ENCODE measurements at places on chromosomes 6 and 20. TPM values are rescaled to one million over a fixed set of nuclear protein-coding genes. Genes with fewer than 3 reads are reported as not detected.
A peak's percentile ranks its signal among the peaks of the same experiment; 100 is the strongest.

TSPO2 gene
- not detected for total RNA-seq

DNA sequence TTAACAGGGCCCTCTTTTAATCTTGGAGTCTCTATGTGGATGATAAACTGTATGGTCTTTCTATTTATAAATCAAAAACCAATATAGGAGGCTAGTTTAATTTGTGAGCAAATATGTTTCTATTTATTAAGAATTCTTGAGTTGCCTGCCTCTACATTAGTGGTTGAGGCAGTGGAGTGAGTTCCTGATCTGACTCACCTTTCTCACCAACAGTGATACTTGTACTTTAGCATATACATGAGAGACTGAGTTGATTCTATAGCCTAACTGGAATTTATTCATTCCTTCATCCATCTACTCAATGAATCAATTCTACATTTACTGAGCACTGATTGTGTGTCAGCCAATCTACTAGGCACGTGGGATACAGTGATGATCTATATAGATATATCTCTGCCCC, 126.9 kb downstream of the TRMT11 start:
- no peak overlapping the region for H3K4me3 ChIP-seq
- DNase-seq = no peak
- H3K36me3 ChIP-seq = no peaks in the 10 kb centered on the region
- no peak overlapping the region for H3K27ac ChIP-seq

DNA sequence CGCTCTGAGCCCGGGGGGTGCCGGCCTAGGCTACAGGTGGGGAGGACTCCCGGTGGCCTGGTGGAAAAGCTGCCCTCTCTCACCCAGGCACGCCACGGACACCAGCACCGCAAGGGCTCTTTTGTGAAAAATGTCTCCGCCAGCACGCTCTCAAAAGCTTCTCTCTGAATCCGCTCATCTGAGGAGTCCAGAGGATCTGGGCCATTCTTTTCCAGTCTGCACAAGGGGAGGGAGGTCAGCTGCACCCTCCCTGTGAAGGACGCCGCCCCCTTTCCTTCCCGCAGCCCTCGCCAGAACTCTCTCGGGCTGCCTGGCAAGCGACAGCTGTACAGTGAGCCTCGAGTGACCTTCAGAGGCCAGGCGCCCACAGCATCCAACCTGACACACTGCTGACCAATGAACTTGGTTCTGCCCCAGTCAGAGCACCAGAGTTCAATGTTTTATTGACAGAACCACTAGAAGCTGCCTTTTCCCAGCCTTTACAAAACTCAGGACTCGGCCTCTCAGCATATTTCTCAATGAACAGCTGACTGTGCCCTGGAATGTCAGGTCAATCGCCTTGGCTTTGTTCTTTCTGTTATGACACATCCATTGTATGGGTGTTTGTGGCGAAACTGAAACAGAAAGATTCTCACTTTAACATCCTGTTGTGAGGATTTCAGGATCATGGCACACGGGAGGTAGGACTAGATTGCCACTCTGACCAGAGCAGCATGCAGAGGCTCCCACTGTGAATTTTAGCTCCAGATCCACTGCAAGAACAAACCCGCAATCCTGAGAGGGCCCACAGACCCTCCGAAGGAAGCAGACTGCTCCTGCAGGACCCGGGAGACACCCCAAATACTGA, 26.7 kb downstream of the SERPINB9 start:
- peaks cover 21% of the 10 kb centered on the region for H3K4me1 ChIP-seq
- H3K27me3 ChIP-seq = no peaks in the 10 kb centered on the region
- H3K27ac ChIP-seq = peak overlapping the region; percentile 84
- H3K36me3 ChIP-seq = no peaks in the 10 kb centered on the region

AGER gene
- total RNA-seq = 5.0 TPM

DNA sequence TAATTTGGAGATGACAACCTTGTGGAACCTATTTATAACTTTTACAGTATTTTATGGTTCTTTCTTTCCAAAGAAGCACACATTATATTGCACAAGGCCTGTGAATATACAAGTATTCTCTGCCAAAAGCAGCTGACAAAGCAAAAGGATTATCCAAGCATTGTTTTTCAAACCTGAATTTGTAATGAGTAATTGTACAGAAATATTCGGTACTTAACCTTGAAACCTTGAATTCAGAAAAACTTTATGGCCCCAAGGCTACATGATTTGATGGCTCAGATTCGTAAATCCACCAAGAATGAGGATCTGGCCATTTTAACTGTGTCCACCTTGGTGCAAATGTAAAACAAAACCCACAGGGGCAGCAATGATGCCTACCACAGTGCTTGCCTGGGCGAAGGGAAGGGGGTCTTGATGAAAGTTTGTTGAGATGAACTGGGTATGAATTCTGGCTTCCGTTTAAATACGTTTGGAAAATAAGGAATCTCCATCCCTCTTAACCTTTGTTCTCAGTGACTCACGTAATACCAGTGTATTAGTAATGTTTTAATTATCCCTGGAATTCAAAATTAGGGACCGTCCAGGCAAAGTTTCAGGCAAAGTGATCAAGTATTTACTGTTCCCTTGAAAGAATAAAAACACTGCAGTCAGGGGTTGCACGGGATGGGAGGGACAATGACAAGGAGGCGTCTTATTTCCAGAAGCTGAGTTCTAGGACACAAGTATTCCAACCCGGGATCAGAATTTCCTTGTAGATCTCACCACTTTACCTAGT, 2.7 kb upstream of the RBM24 start:
- H3K27ac ChIP-seq = peak overlapping the region; percentile 78
- H3K4me3 ChIP-seq = peak overlapping the region; percentile 54
- H3K36me3 ChIP-seq = no peaks in the 10 kb centered on the region
- H3K27me3 ChIP-seq = no peaks in the 10 kb centered on the region

DNA sequence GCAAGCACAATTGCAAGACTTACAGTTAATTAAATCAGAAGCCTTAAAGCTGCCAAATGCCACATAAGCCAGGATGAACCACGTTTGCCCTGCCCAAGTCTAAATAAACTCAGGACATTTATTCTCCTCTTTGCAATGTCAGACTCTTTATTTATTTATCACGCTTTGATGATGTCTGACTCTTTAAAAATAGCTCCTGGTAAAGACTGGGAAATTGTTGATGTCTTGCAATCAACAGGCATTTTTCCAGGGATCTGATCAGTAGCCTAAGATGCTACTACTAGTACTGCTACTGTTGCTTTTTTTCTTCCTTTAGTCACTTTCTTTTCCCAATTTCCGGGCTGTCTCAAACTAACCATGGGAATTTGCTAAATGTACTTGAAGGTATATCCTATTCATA, 365.8 kb upstream of the MARCKS start:
- no peak overlapping the region for H3K27ac ChIP-seq
- H3K36me3 ChIP-seq = no peaks in the 10 kb centered on the region
- H3K4me1 ChIP-seq = 0 out of 2 replicates have a peak, but pooled peaks cover 5% of the 10 kb centered on the region
- no peak overlapping the region for H3K4me3 ChIP-seq

GRCh38 chr6:157751547-157752200, 71.4 kb upstream of the SNX9 start:
- no peaks in the 10 kb centered on the region for H3K4me1 ChIP-seq
- no peak for DNase-seq
- no peaks in the 10 kb centered on the region for H3K36me3 ChIP-seq
- no peaks in the 10 kb centered on the region for H3K27me3 ChIP-seq
- no peak overlapping the region for H3K4me3 ChIP-seq

GRCh38 chr20:40957265-40957760, 71.3 kb upstream of the TOP1 start:
- no peak overlapping the region for H3K4me3 ChIP-seq
- peaks cover 17% of the 10 kb centered on the region for H3K4me1 ChIP-seq
- no peaks in the 10 kb centered on the region for H3K27me3 ChIP-seq
- no peak for DNase-seq
- no peak overlapping the region for H3K27ac ChIP-seq

SPATS1 gene
- total RNA-seq = not detected

GRCh38 chr6:155084431-155085123, 89.5 kb downstream of the TIAM2 start:
- no peaks in the 10 kb centered on the region for H3K36me3 ChIP-seq
- H3K27ac ChIP-seq = peak overlapping the region; percentile 60
- H3K27me3 ChIP-seq = no peaks in the 10 kb centered on the region
- DNase-seq = peak; percentile 37
- H3K4me1 ChIP-seq = peaks cover 21% of the 10 kb centered on the region

DNA sequence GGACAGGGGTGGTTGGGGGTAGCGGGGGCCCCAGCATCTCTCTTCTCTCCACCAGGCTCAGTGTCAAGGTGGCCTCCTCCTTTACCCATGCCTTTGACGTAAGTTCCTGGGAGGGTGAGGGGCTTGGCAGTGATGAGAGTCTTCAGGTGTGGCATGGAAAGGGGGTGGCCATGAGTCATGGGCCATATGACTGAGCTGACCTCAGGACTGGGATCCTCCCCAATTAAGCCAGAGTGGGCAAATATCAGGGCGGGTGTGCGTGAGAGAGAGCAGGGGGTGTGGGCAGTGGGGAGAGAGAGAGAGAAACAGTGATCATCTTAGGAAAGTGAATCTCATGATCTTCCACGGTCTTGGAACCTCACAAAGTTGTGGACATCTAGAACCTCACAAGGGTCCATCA, 8.2 kb upstream of the BPIFB4 start:
- H3K36me3 ChIP-seq = no peaks in the 10 kb centered on the region
- no peaks in the 10 kb centered on the region for H3K4me1 ChIP-seq
- DNase-seq = no peak
- H3K27me3 ChIP-seq = peaks cover 46% of the 10 kb centered on the region

- H3K27me3 ChIP-seq = no peaks in the 10 kb centered on the region
- no peaks in the 10 kb centered on the region for H3K36me3 ChIP-seq
- H3K27ac ChIP-seq = no peak overlapping the region
- peak; percentile 50 for DNase-seq
Measured at GRCh38 chr6:144661116-144661806, 376.1 kb downstream of the UTRN start.

DNA sequence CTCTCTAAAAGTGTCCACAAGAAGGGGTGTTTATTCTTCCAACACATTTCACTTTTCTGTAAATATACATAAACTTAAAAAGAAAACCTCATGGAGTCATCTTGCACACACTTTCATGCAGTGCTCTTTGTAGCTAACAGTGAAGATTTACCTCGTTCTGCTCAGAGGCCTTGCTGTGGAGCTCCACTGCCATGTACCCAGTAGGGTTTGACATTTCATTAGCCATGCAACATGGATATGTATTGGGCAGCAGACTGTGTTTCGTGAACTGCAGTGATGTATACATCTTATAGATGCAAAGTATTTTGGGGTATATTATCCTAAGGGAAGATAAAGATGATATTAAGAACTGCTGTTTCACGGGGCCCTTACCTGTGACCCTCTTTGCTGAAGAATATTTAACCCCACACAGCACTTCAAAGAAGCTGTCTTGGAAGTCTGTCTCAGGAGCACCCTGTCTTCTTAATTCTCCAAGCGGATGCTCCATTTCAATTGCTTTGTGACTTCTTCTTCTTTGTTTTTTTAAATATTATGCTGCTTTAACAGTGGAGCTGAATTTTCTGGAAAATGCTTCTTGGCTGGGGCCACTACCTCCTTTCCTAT, 17.9 kb downstream of the IRF4 start:
- no peak for DNase-seq
- H3K27me3 ChIP-seq = peaks cover 64% of the 10 kb centered on the region

ARMC12 gene
- total RNA-seq = not detected

DNA sequence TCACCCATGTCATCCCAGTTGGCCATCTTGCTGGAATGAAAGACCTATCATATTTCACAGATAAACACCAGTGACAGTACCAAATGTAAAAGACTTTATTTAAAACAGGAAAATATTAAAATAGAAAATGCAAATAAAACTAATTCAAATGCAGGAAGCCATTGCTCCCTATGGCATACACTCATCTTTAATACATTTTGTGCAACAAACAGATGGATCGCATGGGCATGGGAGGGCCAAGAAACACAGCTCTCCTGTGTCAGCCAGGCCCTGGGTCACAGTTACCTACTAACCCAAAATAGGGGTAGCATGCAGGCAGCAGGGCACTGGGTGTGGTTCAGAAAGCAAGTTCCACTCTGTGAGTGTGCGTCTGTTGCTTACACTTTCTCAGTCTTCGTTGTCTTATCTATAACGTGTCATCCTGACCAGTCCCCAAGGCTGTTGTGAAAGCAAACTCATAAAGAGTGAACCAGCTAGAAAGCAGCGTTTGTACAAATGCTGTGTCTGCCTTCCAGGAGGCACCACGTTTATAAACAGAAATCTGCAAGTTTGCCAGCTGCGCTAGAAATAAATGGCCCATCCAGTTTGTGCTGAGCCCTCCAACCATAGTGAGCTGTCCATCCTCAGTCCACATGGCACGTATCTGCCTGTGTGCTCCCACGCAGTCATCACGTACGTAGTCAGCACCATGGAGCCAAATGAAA, 180.5 kb downstream of the SYNDIG1 start:
- no peak overlapping the region for H3K4me3 ChIP-seq
- H3K4me1 ChIP-seq = peaks cover 38% of the 10 kb centered on the region
- peak overlapping the region; percentile 53 for H3K27ac ChIP-seq
- no peaks in the 10 kb centered on the region for H3K36me3 ChIP-seq
- DNase-seq = peak; percentile 74

DNA sequence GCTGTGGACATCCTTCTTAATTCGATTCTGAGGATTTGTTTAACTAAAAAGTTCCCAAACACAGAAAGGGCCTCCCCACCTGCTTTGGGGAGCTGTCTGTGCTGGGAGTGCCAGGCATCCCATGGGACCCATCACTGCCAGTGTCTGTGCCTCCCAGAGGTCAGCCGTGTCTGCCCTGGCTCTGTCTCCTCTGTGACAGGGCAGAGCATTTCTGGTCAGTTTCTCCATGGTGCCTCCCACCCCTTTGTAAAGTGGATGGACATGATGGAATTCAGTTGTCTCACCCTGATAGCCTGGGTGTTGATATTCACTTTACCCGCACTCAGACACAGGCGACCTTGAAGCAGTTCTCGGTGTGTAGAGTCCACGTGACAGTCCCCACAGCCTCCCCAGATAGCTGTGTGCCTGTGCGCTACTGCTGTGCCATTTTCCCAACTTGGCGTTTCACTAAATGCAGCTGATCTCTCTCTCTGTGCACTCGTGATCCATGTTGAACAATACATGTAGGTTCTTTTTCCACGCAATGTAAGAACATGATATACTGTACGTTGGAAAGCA, 70.5 kb downstream of the CDS2 start:
- H3K27me3 ChIP-seq = no peaks in the 10 kb centered on the region
- H3K27ac ChIP-seq = no peak overlapping the region
- no peaks in the 10 kb centered on the region for H3K4me1 ChIP-seq
- H3K4me3 ChIP-seq = no peak overlapping the region
- DNase-seq = no peak

DNA sequence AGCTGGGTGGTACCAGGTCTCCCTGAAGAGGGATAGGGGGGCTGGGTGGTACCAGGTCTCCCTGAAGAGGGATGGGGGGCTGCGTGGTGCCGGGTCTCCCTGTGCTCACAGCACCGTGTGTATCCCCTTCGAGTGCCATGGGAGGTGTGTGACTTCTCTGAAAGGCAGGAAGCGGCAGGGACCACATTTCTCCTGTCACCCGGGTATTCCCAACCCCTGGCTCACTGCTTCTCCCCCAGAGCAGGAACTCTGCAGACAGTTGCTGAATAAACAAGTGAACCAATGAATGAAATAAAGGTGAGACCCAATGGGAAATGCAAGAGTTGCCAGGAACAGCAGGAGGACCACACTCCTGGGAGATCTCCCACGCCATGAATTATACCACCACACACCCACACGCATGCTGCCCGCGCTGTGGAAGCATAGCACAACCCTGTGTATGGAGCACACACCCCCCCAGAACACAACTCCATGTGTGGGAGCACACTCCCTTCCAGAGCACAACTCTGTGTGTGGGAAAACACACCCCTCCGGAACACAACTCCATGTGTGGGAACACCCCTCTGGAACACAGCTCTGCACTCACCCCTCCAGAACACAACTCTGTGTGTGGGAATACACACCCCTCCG, 50.7 kb downstream of the RNASET2 start:
- no peaks in the 10 kb centered on the region for H3K36me3 ChIP-seq
- no peak overlapping the region for H3K27ac ChIP-seq
- no peaks in the 10 kb centered on the region for H3K27me3 ChIP-seq
- DNase-seq = no peak
